ENCODE measurements at places on chromosomes 1 and 21.
A peak's percentile ranks its signal among the peaks of the same experiment; 100 is the strongest.

DNA sequence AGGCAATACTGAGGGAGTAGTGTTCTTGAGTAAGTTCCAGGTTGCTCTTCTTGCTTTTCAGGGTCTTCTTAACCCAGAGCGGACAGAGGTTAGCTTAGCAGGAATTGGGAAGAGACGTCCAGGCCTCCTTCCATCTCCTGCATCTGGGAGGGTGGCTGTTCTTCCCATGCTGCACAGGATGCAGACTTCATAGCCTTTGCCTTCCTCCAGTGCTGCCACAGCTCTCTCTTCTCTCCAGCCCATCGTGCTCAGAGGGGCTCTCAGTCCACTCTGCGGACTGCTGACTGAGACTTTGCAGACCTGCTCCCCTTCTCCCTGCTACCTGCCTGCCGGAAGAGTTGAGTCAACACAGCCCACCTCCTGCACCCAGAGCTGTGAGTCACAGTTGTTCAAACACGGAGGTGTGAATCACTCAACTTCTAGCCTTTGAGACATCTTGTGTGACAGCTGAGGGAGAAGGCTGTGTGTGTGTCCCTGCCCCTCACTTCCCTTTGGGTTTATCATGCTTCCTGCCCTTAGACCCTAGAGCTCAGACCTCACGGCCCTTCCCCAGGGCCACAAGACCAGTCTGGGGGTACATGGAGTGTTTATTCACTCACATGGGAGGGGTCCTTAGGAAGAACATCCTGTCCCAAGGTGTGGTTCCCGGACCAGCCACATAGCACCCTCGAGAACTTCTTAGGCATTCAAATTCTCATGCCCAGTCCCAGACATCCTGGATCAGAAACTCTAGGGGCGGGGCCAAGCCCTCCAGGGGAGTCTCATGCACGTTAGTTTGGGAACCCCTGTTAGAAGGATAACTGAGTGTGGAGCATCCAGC, 158.3 kb upstream of the CACNA1E start:
- no peak for DNase-seq

GRCh38 chr1:168876830-168877229, 147.8 kb upstream of the DPT start:
- no peak for DNase-seq

DNA sequence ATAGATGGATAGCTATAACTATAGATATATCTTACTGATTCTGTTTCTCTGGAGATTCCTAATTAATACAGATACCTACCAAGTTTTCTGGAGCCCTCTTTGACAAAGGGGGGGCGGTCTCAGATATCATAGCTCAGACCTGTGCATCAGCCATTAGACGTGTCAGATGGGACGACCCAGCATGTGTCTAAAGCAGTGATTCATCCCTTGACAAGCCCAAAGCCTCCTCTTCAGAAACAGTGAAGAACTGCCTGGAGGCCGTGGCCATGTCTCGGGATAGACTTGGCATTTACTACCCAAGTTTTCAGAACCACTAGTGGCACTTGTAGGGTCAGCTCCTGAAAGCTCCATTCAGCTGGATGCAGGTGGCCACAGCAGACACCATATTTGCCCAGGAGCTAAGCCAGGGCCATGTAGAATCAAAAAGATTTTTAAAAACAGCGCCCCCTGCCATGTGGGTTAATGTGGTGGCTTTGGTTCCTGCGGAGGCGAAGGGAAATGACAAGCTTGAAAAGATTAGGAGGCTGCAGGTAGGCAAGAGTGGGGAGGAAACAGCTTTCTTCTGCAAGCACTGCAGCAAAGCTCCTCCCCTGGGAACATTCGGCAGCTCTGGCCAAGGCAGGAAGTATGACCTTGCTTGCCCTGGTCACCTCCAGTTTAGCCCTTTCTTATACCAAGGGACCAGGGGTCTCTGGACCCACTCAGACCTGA, 82.2 kb downstream of the FBXO2 start:
- no peak for DNase-seq

GRCh38 chr1:72037745-72038343, 244.5 kb downstream of the NEGR1 start:
- DNase-seq, result no peak

DNA sequence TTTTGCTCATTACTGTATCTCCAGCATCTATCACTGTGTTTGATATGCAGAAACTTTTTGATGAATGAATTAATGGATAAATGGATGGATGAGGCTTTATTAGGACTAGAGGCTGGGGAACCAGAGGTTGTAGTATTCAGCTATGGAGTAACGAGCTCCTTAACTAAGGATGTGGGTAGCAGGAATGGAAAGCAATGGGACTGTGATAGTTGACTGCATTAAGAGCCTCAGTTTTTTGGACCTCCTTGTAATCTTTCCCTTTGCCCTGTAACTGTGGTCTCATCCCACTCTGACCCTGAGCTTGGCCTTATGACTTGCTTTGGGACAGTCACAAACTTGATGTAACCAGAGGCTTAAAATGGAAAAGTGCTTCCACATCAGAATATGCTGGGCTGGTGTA, 9.0 kb upstream of the RUNX1 start:
- no peak for DNase-seq

DNA sequence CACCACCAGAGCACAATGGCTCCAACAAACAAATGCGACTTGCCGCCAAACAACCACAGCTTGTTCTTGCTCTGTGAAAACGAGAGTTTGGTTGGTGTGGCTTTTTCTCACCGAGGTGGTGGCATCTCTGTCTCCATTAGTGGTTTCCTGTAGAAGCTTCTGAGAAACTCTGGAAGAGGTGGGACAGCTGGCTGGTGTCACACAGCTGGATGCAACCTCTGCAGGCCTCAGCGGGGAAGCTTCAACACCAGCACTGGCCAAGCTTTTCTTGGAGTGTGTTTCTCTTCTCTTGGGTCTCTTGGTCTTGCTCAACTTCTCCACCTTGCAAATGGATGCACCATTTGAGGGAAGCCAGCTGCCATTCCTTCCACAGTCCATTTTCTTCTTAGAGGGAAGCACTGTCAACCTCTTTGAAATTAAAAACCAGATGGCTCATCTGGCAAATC, 124.8 kb downstream of the KCNN3 start:
- DNase-seq, result no peak

DNA sequence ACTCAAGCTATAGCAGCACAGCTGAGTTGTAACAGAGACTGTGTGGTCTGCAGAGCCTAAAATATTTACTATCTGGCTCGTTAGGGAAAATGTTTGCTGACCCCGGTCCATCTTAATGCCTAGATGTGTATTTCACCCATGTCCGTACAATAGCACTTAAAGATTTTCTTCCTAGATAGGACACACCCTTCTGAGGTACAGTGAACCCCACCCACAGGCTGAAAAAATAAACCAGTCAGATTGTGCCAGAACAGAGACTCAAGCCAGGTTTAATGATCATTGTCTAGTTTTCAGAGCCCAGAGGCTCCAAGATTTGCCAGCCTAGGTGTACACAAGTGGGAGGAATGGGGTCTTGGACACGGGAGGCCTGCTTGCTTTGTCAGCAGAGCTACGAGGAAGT, 5.6 kb downstream of the AMIGO1 start:
- DNase-seq, result no peak

GRCh38 chr1:12434174-12434573, 183.8 kb downstream of the DHRS3 start:
- peak; percentile 60 for DNase-seq

GRCh38 chr1:168365719-168366479, 85.2 kb downstream of the TBX19 start:
- no peak for DNase-seq

GRCh38 chr1:50750021-50750619, 209.9 kb downstream of the FAF1 start:
- DNase-seq, result no peak

DNA sequence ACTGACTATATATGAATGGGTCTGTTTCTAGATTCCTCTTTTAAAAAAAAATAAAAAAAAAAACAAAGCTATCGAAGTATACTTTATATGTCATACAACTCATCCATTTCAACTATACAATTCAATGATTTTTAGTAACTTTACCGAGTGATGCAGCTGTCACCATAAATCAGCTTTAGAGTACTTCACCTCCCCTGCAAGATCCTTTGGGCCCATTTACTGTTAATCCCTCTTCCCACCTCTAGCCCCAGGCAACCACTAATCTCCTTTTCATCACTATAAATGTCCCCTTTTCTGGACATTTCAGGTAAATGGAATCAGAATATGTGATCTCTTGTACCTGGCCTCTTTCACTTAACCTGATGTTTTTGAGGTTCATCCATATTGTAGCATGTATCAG, 133.9 kb downstream of the PEX14 start:
- no peak for DNase-seq

- no peak for DNase-seq
These were observed 610.1 kb downstream of the AJAP1 start for GRCh38 chr1:5264476-5264875.

DNA sequence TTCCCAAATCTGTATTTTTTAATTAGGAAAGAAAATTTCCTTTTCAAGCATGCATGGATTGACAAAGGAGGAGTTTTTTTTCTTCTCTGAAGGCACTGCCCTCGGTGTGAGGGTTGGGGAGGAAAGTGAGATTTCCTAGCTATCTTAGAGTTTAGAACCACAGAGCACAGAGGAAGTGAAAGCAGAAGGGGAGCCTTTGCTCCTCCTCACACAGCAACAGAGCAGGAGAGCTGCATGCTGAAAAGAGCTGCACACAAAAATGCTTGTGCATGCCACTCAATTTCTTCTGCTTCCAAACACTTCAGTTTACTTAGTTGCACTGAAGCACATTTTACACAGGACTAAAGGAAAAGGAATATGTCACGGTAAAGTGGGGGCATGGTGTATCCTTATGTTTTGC, 308.1 kb downstream of the GPATCH2 start:
- DNase-seq, result no peak

All from stimulated activated CD8-positive, alpha-beta memory T cell treated with anti-CD3 and anti-CD28 coated beads, Interleukin-4, amount 100 ng/mL, for 4 hours (primary cell).